Activated CD4-positive, alpha-beta T cell treated with anti-CD3 and anti-CD28 coated beads, Interleukin-2, amount 10 ng/mL, durations not matched to agents 24 days and 14 days (primary cell): ENCODE measurements at places on chromosomes 6 and 20. TPM values are rescaled to one million over a fixed set of nuclear protein-coding genes. Genes with fewer than 3 reads are reported as not detected.

The NMBR gene
- total RNA-seq, result not detected in 2 replicates

The LPA gene
- total RNA-seq, result not detected in 2 replicates

The FOXQ1 gene
- total RNA-seq, result not detected in 2 replicates

The NKX2-4 gene
- total RNA-seq, result not detected in 2 replicates

The C6orf141 gene
- 0.14 TPM in 1 of 2 replicates, not detected in the other for total RNA-seq

The UNC93A gene
- total RNA-seq, result not detected in 2 replicates

The CD93 gene
- total RNA-seq, result 1.5 and 1.7 TPM in 2 replicates

The GABRR2 gene
- 0.19 and 1.0 TPM in 2 replicates for total RNA-seq

The SRF gene
- 54.3 and 55.2 TPM in 2 replicates for total RNA-seq

The CCN2 gene
- not detected in 2 replicates for total RNA-seq

The RAB32 gene
- 0.89 and 0.92 TPM in 2 replicates for total RNA-seq

The SLPI gene
- not detected in 2 replicates for total RNA-seq

The DAAM2 gene
- not detected in 2 replicates for total RNA-seq

The FGD2 gene
- total RNA-seq, result 0.57 and 0.58 TPM in 2 replicates

The TSBP1 gene
- total RNA-seq, result not detected in 2 replicates

The CYP21A2 gene
- total RNA-seq, result 0.35 TPM in 1 of 2 replicates, not detected in the other

The GTSF1L gene
- not detected in 2 replicates for total RNA-seq

The ZNF831 gene
- total RNA-seq, result 3.1 and 3.4 TPM in 2 replicates

The TRDN gene
- total RNA-seq, result not detected in 2 replicates

The CASS4 gene
- total RNA-seq, result 2.8 and 3.1 TPM in 2 replicates

The TTLL9 gene
- not detected in 2 replicates for total RNA-seq

The SOX4 gene
- total RNA-seq, result 0.79 and 0.95 TPM in 2 replicates

The SSTR4 gene
- not detected in 2 replicates for total RNA-seq

The LY6G6C gene
- total RNA-seq, result not detected in 2 replicates

The CLPSL1 gene
- not detected in 2 replicates for total RNA-seq

The C6orf15 gene
- total RNA-seq, result not detected in 2 replicates

The HDGFL1 gene
- total RNA-seq, result not detected in 2 replicates

The DNMT3B gene
- 1.1 and 1.3 TPM in 2 replicates for total RNA-seq

The ABHD16B gene
- 0.19 TPM in 1 of 2 replicates, not detected in the other for total RNA-seq

The TP53TG5 gene
- 0.12 TPM in 1 of 2 replicates, not detected in the other for total RNA-seq

The ADNP gene
- 68.3 and 72.9 TPM in 2 replicates for total RNA-seq

The GRM1 gene
- total RNA-seq, result not detected in 2 replicates

The C20orf202 gene
- total RNA-seq, result 0.12 TPM in 1 of 2 replicates, not detected in the other

The COL20A1 gene
- total RNA-seq, result not detected in 2 replicates

The BACH2 gene
- 69.0 and 69.2 TPM in 2 replicates for total RNA-seq

The CD40 gene
- 2.5 and 2.7 TPM in 2 replicates for total RNA-seq

The ACOT8 gene
- total RNA-seq, result 27.6 and 28.5 TPM in 2 replicates

The SLC29A1 gene
- total RNA-seq, result 139 and 144 TPM in 2 replicates

The RBM24 gene
- not detected in 2 replicates for total RNA-seq

The RPS21 gene
- 2,091 and 2,109 TPM in 2 replicates for total RNA-seq

The OTOR gene
- not detected in 2 replicates for total RNA-seq

The ERGIC3 gene
- 123 and 136 TPM in 2 replicates for total RNA-seq

The ZSCAN26 gene
- 5.9 and 7.7 TPM in 2 replicates for total RNA-seq

The CD109 gene
- total RNA-seq, result 23.6 and 24.2 TPM in 2 replicates

The SEL1L2 gene
- total RNA-seq, result not detected in 2 replicates

The POPDC3 gene
- not detected in 2 replicates for total RNA-seq

The CDH26 gene
- total RNA-seq, result 0.47 and 0.71 TPM in 2 replicates

The VEGFA gene
- 62.9 and 64.6 TPM in 2 replicates for total RNA-seq

The KCTD20 gene
- total RNA-seq, result 62.2 and 62.4 TPM in 2 replicates

The GPX5 gene
- not detected in 2 replicates for total RNA-seq
